ENCODE measurements at places on chromosomes 7 and 10.
A peak's percentile ranks its signal among the peaks of the same experiment; 100 is the strongest.

GRCh38 chr10:88459530-88459929 lies 123.6 kb downstream of the RNLS start:
- no peak for DNase-seq

GRCh38 chr7:134351424-134351823 lies 34.7 kb upstream of the SLC35B4 start:
- no peak for DNase-seq

DNA sequence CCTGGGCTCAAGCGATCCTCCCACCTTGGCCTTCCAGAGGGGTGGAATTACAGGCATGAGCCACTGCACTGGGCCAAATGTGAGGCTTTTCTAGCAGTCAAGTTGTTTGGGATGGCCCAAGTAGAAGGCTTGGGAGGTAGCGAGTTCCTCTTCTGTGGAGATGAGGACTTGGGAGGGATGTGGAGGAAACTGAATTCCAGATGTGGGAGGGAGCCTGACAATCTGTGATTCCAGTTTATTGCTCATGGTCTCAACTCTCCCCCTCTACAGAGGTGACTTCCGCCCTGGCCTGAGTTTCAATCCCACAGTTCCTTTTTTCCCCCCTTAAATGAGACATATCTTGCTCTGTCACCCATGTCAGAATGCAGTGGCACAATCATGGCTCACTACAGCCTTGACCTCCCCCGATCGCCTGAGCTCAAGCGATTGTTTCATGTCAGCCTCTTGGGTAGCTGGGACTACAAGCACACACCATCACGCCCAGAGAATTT lies 3.4 kb downstream of the STYXL1 start:
- DNase-seq, result no peak

- no peak for DNase-seq
Measured at GRCh38 chr10:122422266-122422989, 32.0 kb upstream of the ARMS2 start.

DNA sequence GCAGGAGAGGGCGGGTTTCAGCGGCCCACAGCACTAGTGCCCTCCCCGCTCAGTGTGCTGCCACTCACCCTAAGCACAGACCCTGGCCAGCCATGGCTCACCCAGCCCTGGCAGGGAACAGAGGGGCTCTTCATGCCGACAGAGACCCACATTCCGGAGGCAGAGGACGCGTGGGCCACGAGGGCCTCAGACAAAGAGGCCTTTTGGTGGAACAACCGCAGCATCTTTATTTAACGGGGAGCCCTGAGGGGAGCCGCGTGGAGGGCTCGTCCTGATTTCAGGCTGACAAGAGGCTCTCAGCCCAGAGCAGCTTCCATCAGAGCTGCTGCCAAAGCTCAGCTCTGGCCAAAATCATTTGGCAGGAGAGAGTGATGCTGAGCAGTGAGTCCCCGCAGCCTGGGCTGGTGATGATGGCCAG lies 127.8 kb downstream of the SH3PXD2A start:
- DNase-seq, result no peak

DNA sequence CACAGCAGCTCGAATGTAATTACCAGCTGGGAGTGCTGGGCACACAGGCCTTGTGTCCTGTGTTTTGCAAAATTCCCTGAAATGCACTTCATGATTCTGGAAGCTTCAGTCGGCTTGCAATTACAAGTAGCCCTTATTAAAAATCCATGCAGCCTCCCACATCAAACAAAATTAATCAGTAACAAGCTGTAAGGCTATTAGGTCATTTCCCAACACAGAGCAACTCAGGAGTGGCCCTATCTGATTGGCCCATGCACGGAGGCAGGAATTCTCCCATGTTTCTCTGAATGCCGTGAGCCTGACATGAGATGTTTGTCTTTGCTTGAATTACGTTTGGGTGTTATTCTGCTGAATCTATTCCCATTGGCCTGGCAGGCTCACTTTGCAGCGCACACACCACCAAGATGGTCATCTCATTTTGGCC lies 36.9 kb downstream of the FOXL3 start:
- no peak for DNase-seq

DNA sequence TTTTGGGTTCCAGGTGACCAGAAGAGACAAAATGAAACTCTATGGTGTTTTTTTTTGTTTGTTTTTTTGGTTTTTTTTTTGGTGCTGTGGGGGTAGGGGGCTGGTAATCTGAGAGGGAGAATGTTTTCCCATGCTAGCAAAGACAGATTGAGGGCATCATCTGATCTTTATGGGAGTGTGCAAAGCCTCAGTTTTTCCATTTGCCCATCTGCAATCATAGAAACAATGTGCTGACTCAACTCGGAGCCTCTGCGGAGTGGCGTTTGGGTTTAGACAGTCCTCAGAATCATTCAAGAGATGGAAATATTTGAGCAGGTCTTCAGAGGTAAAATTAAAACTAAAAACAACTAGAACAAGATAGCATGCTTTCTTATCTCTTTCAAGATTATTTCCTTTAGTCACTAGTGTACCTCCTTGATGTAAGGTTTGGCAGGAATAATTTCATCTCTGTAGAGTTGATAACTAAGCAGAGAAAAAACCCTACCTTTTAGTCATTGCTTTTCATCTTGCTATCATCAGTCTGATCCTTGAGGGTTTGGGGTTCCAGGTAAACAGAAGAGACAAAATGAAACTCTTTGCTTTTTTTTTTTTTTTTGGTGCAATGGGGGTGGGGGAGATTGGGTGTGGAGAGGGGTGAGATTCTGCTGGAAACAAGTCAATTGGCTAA lies 18.0 kb downstream of the CNNM2 start:
- DNase-seq, result no peak

DNA sequence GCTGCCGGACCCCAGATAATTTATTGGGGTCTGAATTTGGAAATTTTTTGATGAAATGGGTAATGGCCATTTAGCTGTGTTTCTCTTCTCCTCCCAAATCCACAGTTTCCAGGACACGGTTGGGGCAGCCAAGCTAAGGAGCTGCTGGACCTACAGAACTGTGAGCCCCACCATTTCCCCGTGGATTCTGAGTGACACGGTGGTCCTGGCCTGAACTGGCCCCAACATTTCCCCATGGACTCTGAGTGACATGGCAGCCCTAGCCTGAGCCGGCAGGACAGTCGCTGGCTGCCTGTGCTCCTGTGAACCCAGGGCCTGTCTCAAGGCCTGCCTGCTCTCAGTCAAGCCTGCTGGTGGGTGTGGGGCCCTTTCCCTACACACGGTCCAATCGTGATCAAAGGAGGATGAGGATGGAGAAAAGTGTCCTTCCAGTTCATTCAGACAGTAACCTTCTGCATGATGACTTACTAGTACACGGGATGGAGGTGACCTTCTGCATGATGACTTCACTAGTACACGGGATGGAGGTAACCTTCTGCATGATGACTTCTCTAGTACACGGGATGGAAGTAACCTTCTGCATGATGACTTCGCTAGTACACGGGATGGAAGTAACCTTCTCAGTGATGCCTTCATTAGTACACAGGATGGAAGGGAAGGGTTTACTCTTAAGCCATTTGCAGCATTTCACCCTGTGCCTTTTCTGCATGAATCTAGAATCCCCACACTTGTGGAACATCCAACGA lies 359.9 kb downstream of the GLRX3 start:
- DNase-seq, result peak; percentile 5

- no peak for DNase-seq
Measured at GRCh38 chr10:131933016-131933695, 32.3 kb downstream of the PPP2R2D start.

DNA sequence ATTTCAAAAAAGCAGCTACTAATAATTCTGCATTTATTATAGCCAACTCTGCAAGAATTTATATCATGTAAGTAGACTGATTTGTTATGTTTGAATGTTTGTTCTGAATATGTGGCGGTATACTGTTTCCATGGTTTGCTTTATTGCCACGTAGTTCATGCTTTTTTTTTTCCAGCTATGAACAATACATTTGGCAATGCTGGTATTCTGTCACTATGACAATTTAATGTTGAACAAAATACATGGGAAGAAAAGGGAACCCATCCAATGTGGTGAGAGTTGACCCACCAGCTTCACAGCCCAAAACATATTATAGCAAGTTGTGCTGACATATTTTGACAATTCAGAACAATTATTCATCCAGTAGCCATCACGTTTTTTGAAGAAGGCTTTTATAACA lies 145.6 kb downstream of the CCDC71L start:
- DNase-seq, result no peak

- no peak for DNase-seq
Measured at GRCh38 chr10:3263747-3264146, 91.2 kb upstream of the PITRM1 start.
